NCI-H2081 treated with DMSO at 0.1 percent for 48 hours (cell line): ENCODE measurements at places on chromosomes 6 and 20.
A peak's percentile ranks its signal among the peaks of the same experiment; 100 is the strongest.

GRCh38 chr6:48098923-48099322 lies 12.1 kb downstream of the PTCHD4 start:
- peak; percentile 13 for DNase-seq

GRCh38 chr20:41009946-41010345 lies 18.7 kb upstream of the TOP1 start:
- DNase-seq: no peak

- DNase-seq: peak; percentile 71
Measured at GRCh38 chr6:91653895-91654294, 1067.0 kb upstream of the MAP3K7 start.

- no peak for DNase-seq
Measured at GRCh38 chr6:38436726-38437465, 202.8 kb downstream of the BTBD9 start.

DNA sequence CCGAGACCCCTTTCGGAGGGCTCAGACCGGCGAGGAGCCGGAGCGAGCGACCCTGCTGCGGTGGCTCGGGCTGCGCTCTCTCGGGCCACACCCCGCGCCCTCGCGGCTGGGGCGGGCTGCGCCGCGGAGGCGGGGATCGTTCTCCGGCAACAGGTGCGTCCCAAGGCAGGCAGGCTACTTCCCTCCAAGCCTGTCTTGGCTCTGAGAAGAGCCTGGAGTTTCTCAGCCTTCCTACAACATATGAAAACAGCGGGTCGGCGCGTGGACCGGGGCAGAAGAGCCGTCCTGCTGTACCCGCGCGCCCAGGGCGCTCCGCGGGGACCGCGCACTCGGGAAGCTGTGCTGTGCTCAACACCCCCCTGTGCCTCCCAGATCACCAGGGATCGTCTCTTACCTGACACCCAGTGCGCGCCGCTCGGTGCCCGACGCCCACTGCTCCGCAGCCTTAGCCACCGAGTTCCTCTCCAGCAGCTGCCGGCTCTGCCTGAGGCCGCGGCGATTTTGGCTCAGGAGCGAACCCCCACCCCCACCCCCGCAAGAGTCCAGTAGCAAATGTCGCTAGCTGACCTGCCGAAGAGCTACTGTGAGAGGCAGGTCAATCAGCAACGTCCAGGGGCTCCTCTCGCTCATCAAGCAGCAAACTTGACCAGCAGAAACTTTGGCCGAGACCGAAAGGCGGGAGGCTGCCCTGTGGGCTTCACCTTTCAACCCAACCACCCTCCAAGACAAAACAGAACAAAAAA lies 3.7 kb upstream of the OLIG3 start:
- DNase-seq: no peak
